ENCODE measurements at places on chromosomes 7 and 10. TPM values are rescaled to one million over a fixed set of nuclear protein-coding genes. Genes with fewer than 3 reads are reported as not detected.

The EXOC4 gene
- total RNA-seq = 136 TPM

The ENTPD7 gene
- 10.8 TPM for total RNA-seq

GRCh38 chr7:113452245-113452644 lies 333.9 kb upstream of the SMIM30 start:
- no peaks in the 10 kb centered on the region for H3K4me1 ChIP-seq
- H3K36me3 ChIP-seq = no peaks in the 10 kb centered on the region
- H3K27me3 ChIP-seq = no peaks in the 10 kb centered on the region

DNA sequence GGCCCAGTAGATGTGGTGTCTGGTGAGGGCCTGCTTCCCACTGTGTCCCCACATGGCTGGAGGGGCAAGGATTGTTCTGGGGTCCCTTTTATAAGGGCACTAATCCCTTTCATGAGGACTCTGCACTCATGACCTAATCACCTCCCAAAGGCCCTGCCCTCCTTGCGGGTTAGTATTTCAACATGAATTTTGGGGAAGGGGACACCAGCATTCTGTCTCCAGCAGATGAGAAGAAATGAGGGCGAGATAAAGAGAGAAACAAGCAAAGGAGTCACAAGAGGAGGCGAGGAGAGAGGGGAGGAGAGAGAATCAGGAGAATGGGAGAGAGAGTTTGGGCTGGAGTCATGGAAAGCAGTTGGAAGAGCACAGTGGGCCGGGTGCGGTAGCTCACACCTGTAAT lies 83.7 kb downstream of the C10orf105 start:
- no peak for DNase-seq
- no peaks in the 10 kb centered on the region for H3K27me3 ChIP-seq
- H3K27ac ChIP-seq = no peak overlapping the region
- H3K4me1 ChIP-seq = no peaks in the 10 kb centered on the region
- H3K4me3 ChIP-seq = no peak overlapping the region
- H3K36me3 ChIP-seq = no peaks in the 10 kb centered on the region

GRCh38 chr10:112838784-112839481 lies 111.1 kb upstream of the TCF7L2 start:
- no peaks in the 10 kb centered on the region for H3K36me3 ChIP-seq
- no peak for DNase-seq
- H3K27me3 ChIP-seq = no peaks in the 10 kb centered on the region

DNA sequence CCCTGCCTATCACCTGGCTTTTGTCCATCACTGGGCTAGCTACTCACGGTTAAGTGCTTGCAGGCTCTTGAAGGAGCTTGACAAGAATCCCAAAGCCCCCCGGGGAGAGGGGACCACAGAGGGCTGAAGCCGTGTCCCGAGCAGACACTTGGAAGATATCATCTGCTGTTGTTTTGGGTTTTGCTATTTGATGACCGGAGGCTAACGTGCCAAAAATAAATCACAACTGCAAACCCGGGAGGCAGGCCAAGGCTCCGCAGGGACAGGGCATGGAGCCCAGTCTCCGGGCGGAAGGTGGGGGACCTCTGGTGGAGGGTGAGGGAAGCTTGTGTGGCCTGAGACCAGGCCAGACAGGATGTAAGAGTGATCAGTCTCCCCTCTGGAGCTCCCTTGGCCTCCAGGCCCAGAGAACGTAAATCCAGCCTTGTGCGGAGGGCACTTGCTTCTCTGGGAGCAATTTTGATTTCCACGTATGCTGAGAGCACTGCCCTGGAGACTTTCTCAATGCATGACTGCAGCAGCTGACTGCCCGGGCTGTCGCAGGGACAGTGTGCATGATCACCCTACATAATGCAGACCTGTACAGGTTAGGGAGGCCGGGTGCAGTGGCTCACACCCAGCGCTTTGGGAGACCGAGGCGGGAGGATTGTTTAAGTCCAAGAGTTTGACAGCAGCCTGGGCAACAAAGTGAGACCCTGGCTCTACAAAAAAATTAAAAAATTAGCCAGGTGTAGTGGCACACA lies at the start of gene PHKG1:
PHKG1 (minus strand) TSS at position 164 of the 743 bp plus-strand sequence. CDS start 4,011 bp downstream, outside the sequence.
- H3K27me3 ChIP-seq = no peaks in the 10 kb centered on the region
- peaks cover 4% of the 10 kb centered on the region for H3K4me1 ChIP-seq
- peak within 1 kb of the TSS; percentile 67 for H3K27ac ChIP-seq
- no peaks in the 10 kb centered on the region for H3K36me3 ChIP-seq
- peak; percentile 88 for DNase-seq

GRCh38 chr10:117339578-117339977 lies 35.7 kb downstream of the PDZD8 start:
- no peaks in the 10 kb centered on the region for H3K27me3 ChIP-seq
- no peaks in the 10 kb centered on the region for H3K36me3 ChIP-seq
- no peak overlapping the region for H3K27ac ChIP-seq

- DNase-seq = no peak
- H3K36me3 ChIP-seq = no peaks in the 10 kb centered on the region
- no peak overlapping the region for H3K27ac ChIP-seq
- H3K4me3 ChIP-seq = no peak overlapping the region
- H3K4me1 ChIP-seq = no peaks in the 10 kb centered on the region
- no peaks in the 10 kb centered on the region for H3K27me3 ChIP-seq
These were observed 8.2 kb downstream of the ASB10 start for GRCh38 chr7:151178831-151179230.

All from breast epithelium (tissue), 4 donors.